ENCODE measurements at places on chromosomes 5 and 9.

DNA sequence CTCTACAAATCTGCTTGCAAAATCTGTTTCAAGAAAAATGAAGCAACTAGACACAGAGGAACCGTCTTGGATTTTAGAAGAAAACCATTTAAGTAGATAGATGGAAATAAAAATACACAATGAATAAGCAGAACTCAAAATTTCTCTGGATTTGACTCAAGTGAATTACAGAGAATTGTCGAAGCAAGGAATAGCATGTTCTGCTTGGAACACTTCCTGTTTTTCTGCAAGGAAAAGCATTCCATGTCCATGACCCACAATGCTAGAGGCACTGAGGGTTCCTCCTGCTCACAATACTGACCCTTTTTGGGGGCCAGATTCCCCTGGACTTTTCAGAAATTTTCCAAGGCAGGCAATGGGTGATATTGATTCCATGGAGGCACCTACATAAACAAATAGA, 29.8 kb downstream of the PRUNE2 start:
- DNase-seq: no peak

DNA sequence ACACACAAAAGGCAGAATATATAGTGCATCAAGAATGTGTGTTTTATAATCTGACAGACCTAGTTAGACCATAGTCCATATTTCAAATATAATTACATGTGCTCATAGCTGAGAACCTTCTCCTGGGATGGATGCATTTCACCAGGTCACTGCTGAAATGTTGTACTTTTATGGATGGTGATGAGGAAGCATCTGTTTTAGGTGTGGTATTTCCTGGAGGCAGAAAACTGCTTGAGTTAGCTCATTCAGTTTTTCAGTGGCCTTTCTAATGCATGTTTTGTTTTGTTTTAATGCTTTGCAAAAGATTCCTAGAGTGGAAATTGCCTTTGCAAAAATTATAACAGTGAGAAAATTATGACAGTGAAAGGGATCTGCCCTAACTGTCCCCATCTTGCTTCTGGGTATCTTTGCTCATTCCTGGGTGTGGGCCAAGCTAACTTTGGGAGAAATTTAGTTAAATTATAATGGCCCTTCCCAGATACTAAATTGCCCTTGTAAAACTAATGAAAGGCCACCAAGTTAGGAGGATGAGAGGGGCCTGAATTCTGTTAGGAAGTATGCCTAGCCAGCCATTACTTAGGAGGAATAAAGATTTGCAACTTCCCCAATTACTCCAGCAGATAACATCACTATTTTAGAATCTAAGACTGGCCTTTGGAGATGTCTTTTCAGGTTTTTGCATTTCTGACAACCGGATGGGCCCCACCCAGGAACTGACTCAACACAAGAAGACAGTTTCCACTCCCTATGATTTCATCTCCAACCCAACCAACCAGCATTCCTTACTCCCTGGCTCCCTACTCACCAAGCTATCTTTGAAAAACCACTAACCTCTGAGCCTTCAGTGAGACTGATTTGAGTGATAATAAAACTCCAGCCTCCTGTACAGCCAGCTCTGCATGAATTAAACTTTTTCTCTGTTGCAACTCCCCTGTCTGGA, 7.0 kb upstream of the IL12B start:
- no peak for DNase-seq

DNA sequence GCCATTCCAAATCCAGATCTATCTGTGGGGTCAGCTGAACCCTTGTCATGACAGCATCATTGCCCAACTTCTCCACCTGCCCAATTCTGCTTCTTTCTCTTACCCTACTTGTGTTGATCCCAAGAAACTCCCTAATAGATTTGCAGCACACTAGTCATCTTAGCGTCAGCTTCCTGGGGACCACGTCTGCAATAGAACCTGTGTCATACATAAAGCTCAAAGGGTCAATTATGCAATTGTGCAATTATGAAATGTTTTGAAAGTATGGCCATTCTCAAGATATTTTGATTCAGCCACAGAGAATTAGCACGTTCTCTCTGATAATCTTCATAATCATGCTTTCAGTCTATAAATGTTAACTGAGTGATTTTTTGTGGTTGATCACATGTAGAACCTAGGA, 87.4 kb upstream of the PAPPA start:
- DNase-seq: no peak

DNA sequence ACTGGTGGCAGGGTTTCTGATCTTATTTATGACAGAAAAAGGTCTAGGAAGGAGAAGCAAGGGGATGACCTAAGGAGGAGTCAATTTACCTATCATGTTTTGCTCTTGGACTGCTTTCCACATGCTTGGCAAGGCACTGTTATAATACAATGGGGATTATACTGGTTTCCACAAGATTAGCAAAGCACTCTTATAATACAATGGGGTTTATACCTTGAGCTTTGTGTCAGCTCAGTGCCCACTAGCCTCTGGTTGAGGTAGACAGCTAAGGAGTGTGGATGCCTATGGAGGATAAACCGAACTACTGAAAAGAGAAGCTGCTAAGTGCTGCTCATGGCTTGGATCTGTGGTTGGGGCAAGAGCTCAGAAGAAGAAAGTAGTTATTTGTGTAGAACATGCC, 68.7 kb downstream of the MRPS27 start:
- DNase-seq: no peak

- DNase-seq: no peak
Observed at GRCh38 chr5:41465493-41466171, 44.8 kb downstream of the PLCXD3 start.

DNA sequence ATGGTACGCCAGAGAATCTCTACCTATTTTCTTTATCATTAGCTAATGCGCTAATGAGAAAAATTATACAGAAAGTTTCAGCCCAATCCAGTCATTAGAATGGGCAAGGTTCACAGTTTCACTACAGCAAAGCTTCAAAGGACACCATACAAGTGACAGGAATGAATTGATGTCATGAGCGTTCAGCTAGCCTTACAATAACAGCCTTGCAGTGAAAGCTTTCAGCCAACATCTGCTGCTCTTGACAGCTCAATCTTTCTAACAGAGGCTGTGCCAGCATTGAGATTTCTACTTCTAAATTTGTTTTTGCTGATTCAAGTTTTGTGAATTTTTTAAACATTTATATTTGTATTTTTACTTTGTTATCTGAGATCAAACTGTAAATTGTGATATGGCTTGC, 302.4 kb upstream of the FAM174A start:
- DNase-seq: no peak

- DNase-seq: no peak
Observed at GRCh38 chr5:8905021-8905420, 640.9 kb downstream of the SEMA5A start.

DNA sequence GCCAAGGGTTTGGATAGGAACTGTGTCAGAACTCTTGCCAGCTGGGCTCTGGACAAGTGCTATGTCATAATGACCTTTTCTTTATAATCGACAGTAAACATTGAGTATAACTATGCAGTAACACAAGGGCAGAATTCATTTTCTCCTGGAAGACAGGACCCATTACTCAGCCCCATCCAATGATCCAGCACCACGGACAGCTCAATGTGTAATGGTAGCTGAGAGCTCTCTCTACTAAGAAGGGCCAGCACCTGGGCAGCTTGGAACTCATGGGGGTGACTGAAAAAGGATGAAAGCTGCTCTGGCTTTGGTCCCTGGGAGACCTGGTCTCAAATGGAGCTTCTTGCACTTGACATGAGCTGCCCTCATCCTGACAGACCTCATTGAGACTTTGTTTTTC, 347.8 kb downstream of the TRIM32 start:
- DNase-seq: no peak

GRCh38 chr5:139386050-139386438, 2.9 kb upstream of the SLC23A1 start:
- no peak for DNase-seq

DNA sequence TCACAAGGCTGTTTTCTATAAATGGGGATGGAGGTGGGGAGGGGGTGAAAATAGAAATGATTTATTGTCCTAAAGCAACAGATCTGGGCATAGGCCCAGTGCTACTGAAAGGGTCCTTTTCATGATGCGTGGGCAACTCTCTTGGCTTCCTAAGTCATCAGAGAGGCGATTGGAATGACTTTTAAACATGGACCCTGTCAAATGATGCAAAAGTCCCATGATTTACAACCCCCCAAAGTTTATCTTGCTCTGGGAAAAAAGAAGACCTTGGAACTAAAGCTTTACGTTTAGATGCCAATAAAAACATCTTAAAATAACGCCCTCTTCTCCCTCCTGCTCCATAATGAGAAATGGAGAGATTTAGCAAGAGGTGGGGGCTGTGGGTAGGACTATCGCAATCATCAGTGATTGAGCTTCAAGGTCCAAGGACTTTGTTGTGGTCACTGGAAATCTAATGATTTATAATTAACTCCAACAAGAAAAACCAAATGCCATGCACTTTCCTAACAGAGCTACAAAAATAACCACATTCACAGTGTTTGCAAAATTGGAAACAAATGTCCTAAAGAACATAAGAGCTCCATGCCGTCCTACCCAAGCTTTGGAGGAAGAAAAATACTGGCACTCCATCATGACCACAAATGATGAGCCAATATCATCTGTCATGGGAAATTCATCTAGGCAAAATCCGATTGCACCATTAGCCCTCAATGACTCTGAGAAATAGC, 167.5 kb upstream of the CLINT1 start:
- no peak for DNase-seq

DNA sequence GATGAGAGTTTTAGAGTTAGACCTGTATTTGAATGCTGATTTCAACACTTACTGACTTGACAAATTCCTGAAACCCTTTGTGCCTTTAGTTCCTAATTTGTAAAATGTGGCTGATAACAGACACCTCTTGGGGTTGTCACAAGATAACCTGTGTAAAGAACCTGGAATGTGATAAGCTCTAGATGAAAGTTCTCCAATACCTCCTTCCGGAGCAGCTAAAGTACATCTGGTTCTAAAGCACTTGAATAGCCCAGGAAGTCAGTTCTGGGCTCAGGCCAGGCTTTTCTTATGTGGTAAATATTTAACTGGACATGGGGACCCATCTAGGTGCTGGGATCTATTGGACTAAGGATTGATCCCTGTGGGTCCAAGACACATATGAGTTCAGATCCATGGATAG, 310.8 kb upstream of the ADAMTSL1 start:
- no peak for DNase-seq

- DNase-seq: no peak
Observed at GRCh38 chr5:14818931-14819790, 52.4 kb downstream of the ANKH start.

DNA sequence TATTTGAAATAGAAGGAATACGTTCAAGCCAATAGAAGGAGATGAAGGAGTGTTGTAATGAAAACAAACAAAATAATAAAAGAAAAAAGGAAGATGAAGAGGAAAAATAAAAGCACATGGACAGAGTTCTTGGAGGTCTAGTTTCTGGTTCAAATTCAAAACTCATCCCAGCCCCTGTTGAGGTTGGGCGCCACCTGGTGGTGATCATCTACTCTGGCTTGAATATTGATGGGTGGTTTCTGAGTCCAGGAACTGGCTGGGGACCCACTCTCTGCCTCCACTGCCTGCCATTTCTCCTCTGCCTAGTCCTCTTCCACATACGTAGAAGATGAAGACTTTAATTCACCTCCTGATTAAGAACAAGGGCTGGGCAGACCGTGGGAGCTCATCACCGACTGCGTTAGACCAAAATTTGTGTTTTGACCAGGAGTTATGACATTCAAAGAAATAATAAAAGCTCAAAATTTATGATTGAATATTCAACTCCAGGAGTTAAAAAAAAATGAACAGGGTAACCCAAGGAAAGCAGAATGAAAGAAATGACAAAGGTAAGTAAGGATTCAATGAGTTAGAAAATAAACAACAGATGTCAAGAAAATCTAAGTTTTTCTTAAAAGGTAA, 99.0 kb upstream of the SLC1A3 start:
- peak; percentile 53 for DNase-seq

GRCh38 chr9:14014744-14015143, 299.2 kb downstream of the NFIB start:
- no peak for DNase-seq

DNA sequence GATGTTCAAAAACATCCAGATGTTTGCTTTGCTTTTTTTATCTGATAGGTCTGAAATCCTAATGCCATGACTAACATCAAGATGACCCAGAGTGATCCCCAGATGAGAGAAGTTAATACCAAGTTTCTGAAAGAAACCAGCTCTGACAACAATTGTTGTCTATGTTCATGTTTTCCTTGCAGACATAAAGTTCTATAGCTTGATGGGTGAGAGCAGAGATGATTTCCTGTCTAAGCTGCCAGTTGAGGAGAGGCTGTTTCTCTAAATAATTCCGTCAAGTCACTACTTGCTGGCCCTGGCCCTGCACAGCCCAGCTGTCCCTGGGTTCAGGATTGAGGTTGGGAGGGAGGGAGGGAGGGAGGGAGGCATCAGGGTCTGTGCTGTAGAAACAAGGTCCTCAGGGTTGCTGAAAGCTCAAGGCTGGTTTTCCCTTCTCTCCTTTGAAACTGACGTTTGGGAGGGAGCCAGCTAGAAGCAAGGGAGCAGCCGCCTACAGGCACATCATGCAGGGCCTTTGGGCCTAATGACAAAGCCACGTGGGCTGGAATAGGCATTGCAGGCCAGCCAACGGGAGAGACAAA, 3.9 kb downstream of the SPARC start:
- no peak for DNase-seq

DNA sequence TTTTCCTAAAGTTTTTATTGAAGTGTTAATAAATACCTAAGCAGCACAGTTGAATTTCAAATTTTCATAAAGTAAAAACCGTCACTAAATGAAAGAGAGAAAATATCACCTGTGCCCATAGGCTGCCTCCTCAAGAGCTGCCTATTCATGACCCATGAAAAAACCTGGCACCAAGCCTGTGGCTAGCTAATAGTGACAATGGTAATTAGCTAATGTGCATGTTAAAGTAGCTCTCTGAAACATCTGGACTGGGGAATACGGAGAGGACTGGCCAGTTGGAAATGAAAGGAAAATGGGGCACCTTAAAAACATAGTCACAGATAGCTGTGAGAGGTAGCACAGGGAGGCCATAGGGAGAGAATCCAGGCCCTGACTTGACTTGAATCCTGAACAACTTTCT, 5.4 kb upstream of the GNE start:
- DNase-seq: no peak

- DNase-seq: no peak
Observed at GRCh38 chr5:67104859-67105258, 91.7 kb downstream of the CD180 start.

DNA sequence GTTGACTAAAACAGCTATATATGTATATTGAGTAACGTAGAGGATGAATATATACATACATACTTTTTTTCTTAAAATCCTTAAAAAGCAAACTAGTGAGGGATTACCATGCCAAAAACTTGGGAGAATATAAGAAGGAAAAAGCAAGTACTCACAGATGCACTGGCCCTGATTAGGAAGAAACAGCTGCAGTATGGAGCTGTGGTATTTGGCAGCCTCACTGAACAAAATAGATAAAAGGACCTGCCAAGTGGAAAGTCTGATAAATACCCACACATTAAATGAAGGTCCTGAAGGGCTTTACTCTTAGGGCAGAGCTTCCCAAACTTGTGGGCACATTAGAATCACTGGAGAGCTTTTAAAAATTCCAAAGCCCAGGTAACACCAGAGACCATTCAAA, 80.6 kb downstream of the FEM1C start:
- DNase-seq: no peak

- DNase-seq: no peak
Observed at GRCh38 chr5:135564331-135564730, 14.5 kb downstream of the CXCL14 start.

GRCh38 chr9:68979538-68980314, 34.2 kb downstream of the PRKACG start:
- no peak for DNase-seq

- DNase-seq: no peak
Observed at GRCh38 chr9:128553728-128554127, 1.3 kb downstream of the SPTAN1 start.

- DNase-seq: no peak
Observed at GRCh38 chr9:133855802-133856521, 117.8 kb upstream of the SARDH start.
